NCI-H226 (cell line): ENCODE measurements at places on chromosomes 11 and 22.
A peak's percentile ranks its signal among the peaks of the same experiment; 100 is the strongest.

GRCh38 chr11:119701591-119702549, 27.1 kb downstream of the NECTIN1 start:
- DNase-seq = no peak

GRCh38 chr22:20660441-20661054, 113.4 kb upstream of the SERPIND1 start:
- DNase-seq = no peak

DNA sequence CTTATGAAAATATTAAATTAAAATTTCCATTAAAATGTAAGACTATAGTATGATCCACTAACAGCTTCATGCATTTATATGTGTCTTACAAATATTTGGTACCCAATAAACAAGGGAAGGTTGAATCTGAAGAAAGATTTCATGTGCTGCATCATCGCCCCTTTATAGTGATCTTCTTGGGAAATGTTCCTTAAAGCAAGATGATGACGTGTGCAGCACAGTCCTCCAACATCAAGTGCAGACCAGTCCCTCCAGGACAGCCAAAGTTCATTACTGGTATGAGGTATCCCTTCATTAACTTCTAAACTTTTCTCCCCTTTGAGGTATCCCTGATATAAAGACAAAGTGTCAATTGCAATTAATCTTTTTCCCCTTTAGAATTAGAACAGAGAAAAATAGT, 567.0 kb downstream of the METTL15 start:
- DNase-seq = no peak

DNA sequence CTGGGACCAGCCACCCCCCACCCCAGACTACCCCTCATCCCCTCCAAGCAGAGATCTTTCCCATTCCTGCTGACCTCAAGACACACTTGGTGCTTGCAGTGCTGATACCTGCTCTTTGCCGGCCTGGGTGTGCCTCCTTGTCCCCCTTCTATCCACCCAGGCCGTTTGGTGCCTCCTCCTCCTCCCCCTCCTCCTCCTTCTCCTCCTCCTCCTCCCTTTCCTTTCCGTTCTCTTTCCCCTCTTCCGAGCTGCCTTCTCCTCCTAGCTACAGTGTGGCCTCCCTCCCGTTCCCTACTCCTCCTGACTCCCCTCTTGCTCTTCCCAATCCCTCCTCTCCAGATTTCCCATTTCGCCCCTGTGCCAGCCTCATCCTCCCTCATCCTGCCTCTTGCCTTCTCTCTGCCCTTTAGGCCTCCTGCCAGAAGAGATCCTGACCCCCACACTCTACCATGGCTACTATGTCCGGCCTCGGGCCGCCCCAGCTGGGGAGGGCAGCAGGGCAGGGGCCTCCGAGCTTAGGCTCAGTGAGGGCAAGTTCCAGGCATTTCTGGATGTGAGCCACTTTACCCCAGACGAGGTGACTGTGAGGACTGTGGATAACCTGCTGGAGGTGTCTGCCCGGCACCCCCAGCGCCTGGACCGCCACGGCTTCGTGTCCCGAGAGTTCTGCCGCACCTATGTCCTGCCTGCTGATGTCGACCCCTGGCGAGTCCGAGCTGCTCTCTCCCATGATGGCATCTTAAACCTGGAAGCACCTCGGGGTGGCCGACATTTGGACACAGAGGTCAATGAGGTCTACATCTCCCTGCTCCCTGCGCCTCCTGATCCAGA, 712 bp downstream of the HSPB2 start:
- no peak for DNase-seq

DNA sequence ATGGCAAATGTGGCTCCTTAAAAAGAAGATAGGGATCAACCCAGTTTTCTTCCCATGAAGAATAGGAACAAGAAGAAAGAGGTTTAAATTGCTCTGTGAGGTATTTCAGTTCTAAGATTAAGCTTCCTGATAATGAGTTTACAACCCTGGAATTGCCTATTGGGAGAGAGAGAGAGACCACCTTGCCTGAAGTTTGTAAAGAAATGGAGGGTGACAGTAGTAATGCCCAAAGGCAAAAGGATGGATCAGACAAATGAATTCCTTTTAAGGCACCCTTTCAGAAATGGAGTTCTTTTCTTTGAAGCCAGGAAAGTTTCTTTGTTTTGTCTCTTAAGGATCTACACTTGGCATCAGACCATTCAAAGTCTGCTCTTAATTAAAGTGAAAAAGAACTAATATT, 74.3 kb downstream of the DDIAS start:
- no peak for DNase-seq

GRCh38 chr11:4030197-4030596, 64.4 kb upstream of the RRM1 start:
- DNase-seq = no peak

- DNase-seq = no peak
Measured at GRCh38 chr22:19569276-19569640, 45.0 kb upstream of the CLDN5 start.

DNA sequence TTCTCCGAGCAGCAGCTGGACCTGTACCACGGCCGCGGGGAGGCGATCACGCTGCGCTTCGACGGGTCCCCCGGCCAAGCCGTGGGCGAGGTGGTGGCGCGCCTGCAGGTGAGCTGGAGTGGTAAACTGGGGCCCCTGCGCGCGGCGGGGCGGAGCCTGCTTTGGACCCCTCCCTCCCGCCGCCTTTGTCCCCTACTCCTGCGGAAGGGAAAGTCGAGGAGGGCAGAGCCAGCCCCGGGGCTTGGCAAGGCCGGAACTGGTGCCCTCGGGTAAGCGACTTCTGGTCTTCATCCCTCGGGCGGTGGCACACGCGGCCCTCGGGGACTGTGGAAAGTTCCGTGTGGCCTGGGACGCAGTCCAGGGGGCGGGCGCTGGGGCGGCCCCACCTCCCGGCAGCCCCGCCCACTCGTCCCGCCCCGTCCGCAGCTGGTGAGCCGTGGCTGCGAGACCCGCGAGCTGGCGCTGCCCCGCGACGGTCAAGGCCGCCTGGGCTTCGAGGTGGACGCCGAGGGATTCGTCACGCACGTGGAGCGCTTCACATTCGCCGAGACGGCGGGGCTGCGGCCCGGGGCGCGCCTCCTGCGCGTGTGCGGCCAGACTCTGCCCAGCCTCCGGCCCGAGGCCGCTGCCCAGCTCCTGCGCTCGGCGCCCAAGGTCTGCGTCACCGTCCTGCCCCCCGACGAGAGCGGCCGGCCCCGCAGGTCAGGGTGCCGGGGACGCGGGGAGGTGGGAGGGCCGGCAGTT, 9.2 kb downstream of the SIPA1 start:
- no peak for DNase-seq

- DNase-seq = no peak
Measured at GRCh38 chr11:130459521-130459920, 11.1 kb downstream of the ADAMTS15 start.

DNA sequence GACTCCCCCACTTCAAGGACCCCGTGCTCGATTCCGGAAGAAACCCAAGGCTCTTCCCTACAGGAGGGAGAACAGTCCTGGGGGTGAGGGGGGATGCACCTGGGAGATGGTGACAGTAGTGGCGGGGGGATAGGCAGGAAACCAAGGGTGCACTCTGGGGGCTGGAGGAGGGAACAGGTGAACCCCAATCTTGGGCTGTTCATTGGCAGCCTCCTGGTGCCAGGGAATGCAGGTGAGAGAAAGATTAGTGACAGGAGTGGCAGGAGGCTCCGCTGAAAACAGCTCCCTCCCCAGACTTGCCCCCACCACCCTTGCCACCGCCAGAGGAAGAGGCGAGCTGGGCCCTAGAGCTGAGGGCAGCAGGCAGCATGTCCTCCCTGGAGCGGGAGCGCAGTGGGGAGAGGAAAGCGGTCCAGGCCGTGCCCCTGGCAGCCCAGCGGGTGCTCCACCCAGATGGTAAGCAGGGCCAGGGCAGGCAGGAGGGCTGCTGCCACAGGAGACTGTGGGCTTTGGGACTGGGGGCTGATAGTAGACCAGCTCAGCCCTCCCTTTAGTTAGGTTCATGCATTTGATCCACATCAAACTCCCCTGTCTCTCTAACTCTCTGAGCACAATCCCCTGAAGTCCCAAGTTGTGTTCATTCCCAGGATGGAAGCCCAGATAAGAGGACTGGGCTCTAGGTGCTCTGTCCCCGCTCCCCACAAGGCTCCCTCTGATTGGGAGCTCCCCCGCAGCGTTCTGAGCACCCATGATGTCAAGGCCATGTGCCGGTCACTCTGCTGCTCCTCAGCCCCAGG, 14.5 kb downstream of the ROBO3 start:
- no peak for DNase-seq

- no peak for DNase-seq
Measured at GRCh38 chr11:111966678-111967077, 29.5 kb downstream of the DIXDC1 start.

GRCh38 chr22:42078469-42079318, 806 bp upstream of the SMDT1 start:
- DNase-seq = no peak

- DNase-seq = no peak
Measured at GRCh38 chr11:32435152-32435480, 223 bp downstream of the WT1 start.

- DNase-seq = peak; percentile 51
Measured at GRCh38 chr11:128956401-128957201, 13.9 kb upstream of the TP53AIP1 start.

GRCh38 chr22:29469755-29470154, 10.3 kb upstream of the NEFH start:
- DNase-seq = no peak

- DNase-seq = peak; percentile 88
Measured at GRCh38 chr11:58061813-58062212, 31.1 kb downstream of the OR6Q1 start.

- no peak for DNase-seq
Measured at GRCh38 chr11:55942785-55943392, 6.7 kb upstream of the OR5I1 start.

DNA sequence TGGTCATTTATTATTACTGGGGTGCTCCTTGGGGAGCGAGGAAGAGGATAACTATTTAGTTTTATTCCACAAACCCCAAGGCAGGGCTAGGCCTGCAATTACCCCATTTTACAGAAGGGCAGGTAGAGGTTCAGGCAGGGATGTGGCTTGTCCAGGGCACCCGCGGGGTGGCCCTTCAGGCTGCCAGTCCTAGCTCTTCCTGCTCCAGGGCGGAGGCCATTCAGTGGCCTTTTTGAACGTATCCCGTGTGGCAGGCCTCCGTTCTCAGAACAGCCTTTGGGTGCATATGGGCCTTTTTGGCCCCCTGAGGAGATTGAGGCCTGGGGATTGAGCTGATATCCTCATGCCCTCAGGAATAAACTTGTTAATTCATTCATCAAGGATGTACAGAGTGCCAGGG, 66.2 kb downstream of the MPPED1 start:
- DNase-seq = no peak

GRCh38 chr11:76074148-76075095, 131.9 kb downstream of the WNT11 start:
- DNase-seq = peak; percentile 49

DNA sequence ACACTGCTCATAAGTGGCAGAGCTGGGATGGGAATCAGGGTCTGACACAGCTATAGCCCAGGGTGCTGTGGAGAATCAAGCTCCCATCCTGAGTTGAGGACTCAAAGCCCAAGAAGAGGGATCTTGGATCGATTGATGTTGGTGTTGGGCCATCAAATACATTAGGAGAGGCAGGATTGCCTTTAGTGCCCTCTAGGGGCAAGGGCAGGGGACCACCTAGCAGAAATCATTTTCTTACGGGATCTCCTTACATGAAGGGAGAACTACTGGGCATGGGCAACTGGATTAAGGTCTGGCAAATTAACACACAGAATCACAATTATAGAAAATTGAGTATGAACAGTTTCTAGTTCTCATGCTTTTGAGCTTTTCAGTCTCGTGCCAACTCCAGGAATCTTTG, 24.9 kb upstream of the EMSY start:
- no peak for DNase-seq

GRCh38 chr11:3808861-3809623, 682 bp downstream of the PGAP2 start:
- peak; percentile 70 for DNase-seq

GRCh38 chr11:103147627-103148026, 38.4 kb downstream of the DYNC2H1 start:
- DNase-seq = no peak

GRCh38 chr22:22394591-22394990, 114.0 kb downstream of the ZNF280B start:
- DNase-seq = no peak

- no peak for DNase-seq
Measured at GRCh38 chr22:38638216-38638615, 18.0 kb downstream of the FAM227A start.

GRCh38 chr11:120575461-120575860, 63.9 kb downstream of the GRIK4 start:
- no peak for DNase-seq

- DNase-seq = no peak
Measured at GRCh38 chr11:66902486-66903177, 45.8 kb downstream of the LRFN4 start.

- peak; percentile 66 for DNase-seq
Measured at GRCh38 chr11:69563946-69564775, 76.8 kb upstream of the CCND1 start.

- DNase-seq = no peak
Measured at GRCh38 chr22:24809331-24809730, 3.3 kb downstream of the SGSM1 start.
